Stimulated activated CD4-positive, alpha-beta T cell treated with anti-CD3 and anti-CD28 coated beads, Interleukin-15, amount 100 ng/mL, for 1 hour (primary cell): ENCODE measurements at places on chromosomes 7 and 10.

DNA sequence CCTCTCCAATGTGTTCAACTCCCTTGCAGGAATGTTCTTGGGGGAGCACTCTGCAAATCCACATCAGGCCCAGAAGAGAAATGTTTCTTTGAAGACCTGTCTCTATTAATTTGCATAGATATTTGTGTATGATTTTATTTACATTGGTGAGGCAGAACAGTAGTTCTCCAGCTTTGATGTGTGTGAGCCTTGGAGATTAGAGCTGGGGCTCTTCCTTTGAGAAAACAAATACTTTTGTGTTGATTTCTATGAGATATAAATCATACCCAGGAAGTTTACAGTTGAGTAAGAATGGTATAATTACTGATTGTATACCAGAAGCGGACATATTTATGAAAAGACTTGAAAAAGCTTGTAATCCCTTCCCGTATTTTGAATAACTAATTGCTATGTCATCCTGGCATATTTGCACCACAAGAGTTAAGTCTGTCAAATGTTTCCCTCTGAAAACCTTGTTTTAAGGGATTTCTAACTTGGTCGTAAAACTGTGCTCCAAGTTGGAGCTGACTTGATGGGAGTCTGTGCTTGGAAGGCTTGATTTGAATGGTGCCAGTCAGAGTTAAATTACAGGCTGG lies 468.5 kb downstream of the LRMDA start:
- DNase-seq = no peak

DNA sequence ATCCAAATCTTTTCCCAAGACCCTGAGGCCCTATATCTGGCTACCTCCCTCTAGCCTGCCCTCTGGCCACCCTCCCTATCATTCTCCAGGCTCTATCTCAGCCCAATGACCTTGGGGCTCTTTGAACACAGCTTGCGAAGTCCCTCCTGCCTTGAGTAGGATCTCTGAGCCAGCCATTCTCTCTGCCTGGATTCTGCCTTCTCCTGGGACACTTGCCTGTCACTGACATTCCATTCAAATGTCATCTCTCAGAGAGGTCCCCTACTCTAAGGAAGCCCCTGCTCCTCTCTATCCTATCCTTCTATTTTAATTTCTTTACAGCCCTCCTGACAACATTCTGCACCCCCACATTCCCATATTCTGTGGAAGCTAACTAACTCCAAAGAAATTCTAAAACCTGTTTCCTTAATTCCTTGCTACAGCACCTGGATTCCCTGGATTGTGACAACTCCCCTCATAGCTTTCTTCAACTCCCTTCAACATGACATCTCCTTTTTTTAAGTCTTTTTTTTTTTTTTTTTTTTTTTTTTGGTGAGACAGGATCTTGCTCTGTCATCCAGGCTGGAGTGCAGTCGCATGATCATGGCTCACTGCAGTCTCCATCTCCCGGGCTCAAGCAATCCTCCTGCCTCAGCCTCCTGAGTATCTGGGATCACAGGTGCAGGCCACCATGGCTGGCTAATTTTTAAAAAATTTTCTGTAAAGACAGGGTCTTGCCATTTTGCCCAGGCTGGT lies 81.0 kb upstream of the ASAH2 start:
- no peak for DNase-seq

DNA sequence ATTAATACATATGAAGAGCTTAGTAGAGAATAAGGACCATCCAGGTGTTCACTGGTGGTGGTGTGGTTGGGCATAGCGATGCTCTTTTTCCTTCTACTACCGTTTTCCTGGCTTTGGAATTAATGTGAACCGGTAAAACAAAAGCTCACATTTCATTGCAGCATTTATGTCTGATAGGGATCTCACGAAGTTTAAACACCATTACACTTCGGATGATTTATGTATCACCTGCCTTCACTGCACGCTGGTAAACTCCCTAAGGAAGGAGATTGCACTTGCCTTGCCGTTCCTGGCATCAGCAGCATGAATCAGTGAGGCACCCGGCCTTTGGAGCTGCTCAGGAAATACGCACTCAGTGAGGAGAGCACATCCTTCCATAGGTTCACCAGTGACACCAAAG lies 47.5 kb downstream of the WIPF3 start:
- DNase-seq = no peak

GRCh38 chr10:96345222-96345621 lies 13.6 kb downstream of the OPALIN start:
- no peak for DNase-seq
